ENCODE measurements at places on chromosomes 11 and 22. TPM values are rescaled to one million over a fixed set of nuclear protein-coding genes. Genes with fewer than 3 reads are reported as not detected.
A peak's percentile ranks its signal among the peaks of the same experiment; 100 is the strongest.

DNA sequence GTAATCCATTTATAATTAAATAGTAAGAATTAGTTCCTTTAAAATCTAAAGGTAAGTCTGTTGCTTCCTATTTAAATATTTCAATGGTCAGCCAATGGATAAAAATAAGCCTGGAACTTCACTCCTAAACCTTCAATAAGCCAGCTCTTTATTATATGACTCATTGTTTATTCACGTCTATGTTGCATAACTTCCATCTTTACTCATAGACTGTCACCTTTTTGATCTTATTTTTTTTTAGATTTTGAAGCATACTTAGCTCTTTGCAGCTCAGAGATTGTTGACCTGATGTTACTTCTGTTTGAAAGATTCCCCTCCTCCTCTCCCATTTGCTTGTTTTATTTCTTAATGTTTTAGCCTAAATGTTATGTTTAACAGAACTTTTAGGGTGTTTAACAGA, 1571.2 kb upstream of the RAG2 start:
- DNase-seq, result peak; percentile 64

DNA sequence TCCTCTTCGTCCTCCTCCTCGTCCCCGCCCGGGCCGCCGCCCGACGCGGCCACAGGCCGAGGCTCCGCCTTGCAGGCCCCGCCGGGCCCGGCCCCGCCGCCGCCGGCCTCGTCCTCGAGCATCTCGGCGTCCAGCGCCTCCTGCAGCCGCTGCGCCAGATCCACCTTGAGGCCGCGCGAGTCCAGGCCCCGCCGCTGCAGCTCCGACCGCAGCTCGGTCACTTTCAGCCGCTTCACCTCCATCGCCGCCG, 417 bp downstream of the HNRNPUL2 start:
- DNase-seq, result no peak

Gene ACCS
- 14.7 TPM for polyA plus RNA-seq

Gene SAA4
- polyA plus RNA-seq, result 0.20 TPM

Gene OR4C11
- polyA plus RNA-seq, result not detected

GRCh38 chr11:133271871-133272776, 260.2 kb downstream of the OPCML start:
- DNase-seq, result no peak

Gene LSP1
- 2.1 TPM for polyA plus RNA-seq

Gene CARD18
- 0.50 TPM for polyA plus RNA-seq

DNA sequence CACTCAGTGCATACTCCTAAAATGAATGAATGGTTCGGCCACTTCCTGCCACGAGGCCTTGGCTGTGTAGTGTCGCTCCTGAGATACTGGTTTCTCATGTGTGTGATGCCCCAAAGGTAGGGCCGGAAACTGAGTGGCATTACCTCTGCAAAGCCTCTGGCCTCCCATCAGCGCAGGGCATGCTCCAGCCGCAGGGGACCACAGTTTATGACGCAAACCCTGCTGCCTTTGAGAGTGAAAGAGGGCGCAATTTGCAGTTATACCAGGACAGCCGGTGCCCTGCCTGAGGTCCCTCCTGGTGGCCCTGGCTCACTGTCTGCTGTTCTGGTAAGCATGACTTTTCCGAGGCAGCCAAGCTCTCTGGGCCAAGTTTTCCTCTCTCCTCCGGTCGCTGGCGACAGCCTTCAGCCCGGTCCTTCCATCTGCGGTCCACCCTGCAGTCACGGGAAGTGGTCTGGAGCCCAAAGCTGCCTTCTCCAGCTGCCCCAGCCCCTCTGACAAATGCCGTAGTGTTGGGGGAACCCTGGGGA, 2.4 kb upstream of the FGF3 start:
- no peak for DNase-seq

DNA sequence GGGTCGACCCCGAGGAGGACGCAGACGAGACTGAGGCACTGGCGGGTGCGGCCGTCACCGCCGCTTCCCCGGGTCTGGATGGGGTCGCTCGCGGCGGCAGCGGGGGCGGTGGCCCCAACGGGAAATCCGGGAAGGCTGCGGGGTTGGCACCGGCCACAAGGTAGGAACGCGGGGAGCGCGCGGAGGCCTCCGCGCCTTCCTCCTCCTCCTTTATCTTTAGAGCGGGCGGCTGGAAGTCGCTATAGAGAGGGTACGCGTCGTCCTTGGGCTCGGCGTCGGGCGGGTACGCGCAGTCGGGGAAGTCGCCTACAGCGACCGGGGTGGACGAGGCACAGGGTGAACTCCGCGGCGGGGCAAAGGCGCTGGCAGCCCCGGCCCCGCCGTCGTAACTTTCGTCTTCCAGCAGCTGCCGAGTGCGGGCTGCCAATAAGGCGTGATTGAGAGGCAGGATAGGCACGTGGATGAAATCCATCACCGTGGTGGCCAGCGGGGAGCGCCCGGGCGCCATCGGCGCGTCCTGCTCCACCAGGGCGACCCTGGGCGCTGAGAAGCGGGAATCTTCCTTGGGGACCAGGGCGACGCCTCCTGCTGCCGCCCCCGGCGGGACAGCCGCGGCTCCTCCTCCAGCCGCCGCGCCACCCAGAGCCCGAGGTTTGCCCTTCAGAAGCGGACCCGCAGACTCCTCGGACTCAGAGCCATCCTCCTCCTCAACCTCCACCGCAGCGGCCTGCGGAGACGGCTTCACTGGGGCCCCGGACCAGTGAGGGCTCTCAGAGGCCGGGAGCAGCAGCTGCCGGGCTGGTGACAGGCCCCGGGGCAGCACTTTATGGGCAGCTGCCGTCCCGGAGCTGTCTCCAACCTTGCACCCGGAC, 1.7 kb downstream of the PGR start:
- DNase-seq, result peak; percentile 27

Gene MS4A6A
- not detected for polyA plus RNA-seq

DNA sequence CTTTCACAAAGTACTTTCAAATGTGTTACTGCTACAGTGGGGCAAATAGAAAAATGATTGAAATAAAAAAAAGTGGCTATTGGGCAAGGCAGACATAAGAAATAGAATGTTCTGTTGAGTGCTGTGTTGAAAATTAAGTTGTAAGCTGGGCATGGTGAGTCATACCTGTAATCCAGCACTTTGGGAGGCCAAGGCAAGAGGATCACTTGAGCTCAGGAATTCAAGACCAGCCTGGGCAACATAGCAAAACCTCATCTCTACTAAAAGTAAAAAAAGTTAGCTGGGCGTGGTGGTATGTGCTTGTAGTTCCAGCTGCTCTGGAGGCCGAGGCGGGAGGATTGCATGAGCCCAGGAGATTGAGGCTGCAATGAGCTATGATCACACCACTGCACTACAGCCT, 26.9 kb upstream of the LDHA start:
- peak; percentile 33 for DNase-seq

Gene ARHGAP20
- polyA plus RNA-seq, result 0.35 TPM

DNA sequence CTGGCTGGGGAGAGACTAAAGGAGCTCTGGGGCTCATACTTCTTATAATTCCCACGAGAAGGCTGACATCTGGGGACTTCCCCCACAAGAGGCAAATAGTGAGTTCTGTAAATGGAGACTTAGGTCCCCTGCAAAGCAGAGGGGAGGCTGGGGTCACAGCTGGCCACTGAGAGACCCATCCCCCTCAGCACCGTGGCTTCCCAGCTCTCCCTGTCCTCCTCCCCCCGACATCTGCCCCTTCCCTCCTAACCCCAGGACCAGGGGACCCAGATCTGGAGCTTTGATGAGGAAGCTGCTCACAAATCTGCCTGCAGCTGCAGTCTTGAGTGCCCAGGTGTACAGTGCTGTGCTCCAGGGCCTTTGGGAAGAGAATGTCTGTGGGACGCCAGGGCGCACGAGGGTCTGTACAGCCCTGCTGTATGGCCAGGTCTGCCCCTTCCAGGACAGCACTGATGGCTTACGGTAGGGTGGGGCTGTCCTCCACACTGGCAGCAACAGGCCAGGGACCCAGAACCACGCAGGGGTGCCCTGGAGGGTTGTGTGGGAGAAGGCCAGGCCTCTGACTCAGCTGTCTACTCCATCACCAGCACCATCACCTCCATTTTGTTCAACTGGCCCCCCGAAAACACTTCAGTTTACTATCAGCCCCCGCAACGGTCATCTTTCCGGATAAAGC, 1.1 kb downstream of the RGL4 start:
- DNase-seq, result no peak

GRCh38 chr11:72776844-72777754, 16.7 kb downstream of the STARD10 start:
- no peak for DNase-seq

DNA sequence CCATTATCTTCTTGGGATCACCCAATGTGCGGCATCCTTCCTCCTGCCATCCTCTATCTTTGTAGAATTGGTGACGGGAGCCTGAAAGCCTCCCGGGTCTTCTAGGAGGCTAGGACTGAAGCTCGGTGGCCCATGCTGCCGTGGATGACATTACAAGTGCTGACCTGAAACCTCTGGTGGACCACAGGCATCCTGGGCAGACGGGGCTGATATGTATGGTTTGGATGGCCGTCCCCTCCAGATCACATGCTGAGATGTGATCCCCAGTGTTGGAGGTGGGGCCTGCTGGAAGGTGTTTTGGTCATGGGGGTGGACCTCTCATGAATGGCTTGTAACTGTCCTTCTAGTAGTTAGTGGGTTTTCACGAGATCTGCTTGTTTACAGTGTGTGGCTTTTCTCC, 1525.8 kb downstream of the BRD1 start:
- no peak for DNase-seq

Gene SHANK2
- polyA plus RNA-seq, result 0.06 TPM

Gene FGF4
- not detected for polyA plus RNA-seq

DNA sequence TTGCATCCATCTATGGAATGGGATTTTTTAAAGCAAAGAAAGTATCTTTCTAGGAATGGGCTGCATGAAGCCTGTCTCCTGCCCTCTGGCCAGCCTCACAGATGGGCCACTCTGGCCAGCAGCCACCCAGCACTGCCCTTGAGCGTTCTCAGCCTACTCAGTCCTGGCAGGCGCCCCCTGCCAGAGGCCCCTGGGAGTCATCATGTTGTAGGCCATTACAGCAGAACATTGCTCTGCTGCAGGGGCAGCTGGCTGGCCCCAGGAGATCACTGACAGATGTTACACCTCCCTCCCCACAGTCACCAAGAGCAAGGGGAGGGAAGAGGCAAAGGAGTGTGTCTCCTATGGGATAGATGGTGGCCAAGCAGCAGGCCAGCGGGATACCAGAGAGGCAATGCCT, 363.7 kb downstream of the NXPE2 start:
- DNase-seq, result no peak

Gene TMEM121B
- polyA plus RNA-seq, result 7.9 TPM
